Renal pelvis (tissue), 12 donors: ENCODE measurements at places on chromosomes 2 and 18. TPM values are rescaled to one million over a fixed set of nuclear protein-coding genes. Genes with fewer than 3 reads are reported as not detected.

Gene MAB21L4
- polyA plus RNA-seq = 10.7 TPM

Gene DHRS9
- polyA plus RNA-seq = 0.80 TPM

Gene LAMA1
- 75.1 TPM for polyA plus RNA-seq

Gene CAVIN2
- 37.8 TPM for polyA plus RNA-seq

Gene ICA1L
- polyA plus RNA-seq = 21.1 TPM

Gene SIX3
- polyA plus RNA-seq = not detected
